ENCODE measurements at places on chromosomes 16 and 17. TPM values are rescaled to one million over a fixed set of nuclear protein-coding genes. Genes with fewer than 3 reads are reported as not detected.

ZNF423 gene
- total RNA-seq = 54.0 TPM

PSMD7 gene
- 140 TPM for total RNA-seq

CD300E gene
- total RNA-seq = not detected

KRT40 gene
- not detected for total RNA-seq

NLRP1 gene
- 12.1 TPM for total RNA-seq

SLC5A11 gene
- total RNA-seq = 0.22 TPM

KRT39 gene
- not detected for total RNA-seq

PIK3R6 gene
- total RNA-seq = not detected

CHRNE gene
- total RNA-seq = 0.31 TPM

- DNase-seq = peak; percentile 25
- no peaks in the 10 kb centered on the region for H3K4me1 ChIP-seq
Measured at GRCh38 chr17:77535435-77535834, 394.7 kb downstream of the SEC14L1 start.

DNA sequence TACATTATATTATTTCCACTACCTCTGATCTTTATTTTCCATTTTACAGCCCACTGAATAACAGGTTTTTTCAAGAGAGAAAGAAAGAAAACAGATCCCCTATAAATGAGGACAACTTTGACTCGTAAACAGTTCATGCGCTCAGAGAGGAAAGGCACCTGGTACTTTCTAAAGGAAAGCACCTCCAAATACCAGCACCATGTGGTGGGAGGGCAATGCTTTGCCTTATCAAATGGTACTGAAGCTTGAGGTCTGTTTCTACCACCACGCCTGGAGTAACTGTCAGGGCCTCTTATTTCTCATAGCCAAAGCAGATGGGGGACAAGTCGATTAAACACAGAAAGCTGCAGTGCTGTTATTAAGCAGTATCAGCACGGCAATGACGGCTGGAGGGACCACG, 510.3 kb upstream of the ZFHX3 start:
- no peaks in the 10 kb centered on the region for H3K27me3 ChIP-seq
- no peak overlapping the region for H3K4me3 ChIP-seq
- no peaks in the 10 kb centered on the region for H3K36me3 ChIP-seq
- H3K27ac ChIP-seq = no peak overlapping the region
- no peak for DNase-seq

DNA sequence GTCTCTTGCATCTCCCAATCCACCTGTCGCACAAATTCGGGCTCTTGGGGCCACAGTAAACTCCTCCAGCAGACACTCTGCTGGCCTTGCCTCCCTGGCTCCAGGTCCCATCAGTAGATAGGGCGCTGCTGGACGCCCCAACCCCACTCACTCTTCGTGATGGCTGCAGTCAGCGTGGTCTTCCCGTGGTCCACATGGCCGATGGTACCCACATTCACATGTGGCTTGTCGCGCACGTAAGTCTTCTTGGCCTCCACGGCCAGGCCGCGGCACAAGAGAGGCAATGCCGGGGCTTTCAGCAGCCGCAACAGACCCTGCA, 428 bp downstream of the TUFM start:
- peaks cover 51% of the 10 kb centered on the region for H3K36me3 ChIP-seq
- H3K4me1 ChIP-seq = no peaks in the 10 kb centered on the region
- H3K4me3 ChIP-seq = peak overlapping the region; percentile 99
- no peak for DNase-seq
- H3K27me3 ChIP-seq = no peaks in the 10 kb centered on the region

DNA sequence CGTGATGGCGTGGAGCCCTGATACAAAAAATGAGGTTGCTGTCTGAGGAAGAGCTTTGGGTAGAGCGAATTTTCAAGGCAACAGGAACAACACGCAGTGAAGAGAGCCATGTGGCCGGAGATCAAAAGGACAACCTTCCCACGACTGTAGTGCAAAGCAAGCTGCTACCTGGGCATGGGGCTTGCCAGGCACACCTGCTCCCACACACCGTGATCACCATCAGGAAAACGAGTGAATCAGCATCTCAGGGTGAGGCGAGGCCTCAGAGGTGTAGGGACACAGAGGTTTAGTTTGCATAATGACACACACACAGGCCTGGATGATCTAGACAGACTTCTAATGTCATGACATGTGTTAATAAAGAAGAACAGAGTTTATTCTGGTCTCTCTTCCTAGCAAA, 65.7 kb downstream of the PARN start:
- H3K27me3 ChIP-seq = no peaks in the 10 kb centered on the region
- DNase-seq = no peak
- no peak overlapping the region for H3K4me3 ChIP-seq
- H3K36me3 ChIP-seq = no peaks in the 10 kb centered on the region
- H3K27ac ChIP-seq = no peak overlapping the region

- H3K27ac ChIP-seq = no peak overlapping the region
- peak overlapping the region; percentile 71 for H3K4me3 ChIP-seq
- peaks cover 12% of the 10 kb centered on the region for H3K27me3 ChIP-seq
- H3K36me3 ChIP-seq = no peaks in the 10 kb centered on the region
- peaks cover 3% of the 10 kb centered on the region for H3K4me1 ChIP-seq
- DNase-seq = no peak
Measured at GRCh38 chr17:50469671-50470305, 1.1 kb upstream of the CHAD start.

- H3K4me1 ChIP-seq = peaks cover 2% of the 10 kb centered on the region
- no peaks in the 10 kb centered on the region for H3K27me3 ChIP-seq
- H3K36me3 ChIP-seq = no peaks in the 10 kb centered on the region
- no peak overlapping the region for H3K27ac ChIP-seq
Measured at GRCh38 chr17:6505425-6506142, 50.8 kb downstream of the PITPNM3 start.

- H3K27ac ChIP-seq = no peak overlapping the region
- H3K4me3 ChIP-seq = peak overlapping the region; percentile 46
- no peak for DNase-seq
- H3K36me3 ChIP-seq = peaks cover 34% of the 10 kb centered on the region
Measured at GRCh38 chr17:8143581-8144400, 8.4 kb downstream of the PER1 start.

DNA sequence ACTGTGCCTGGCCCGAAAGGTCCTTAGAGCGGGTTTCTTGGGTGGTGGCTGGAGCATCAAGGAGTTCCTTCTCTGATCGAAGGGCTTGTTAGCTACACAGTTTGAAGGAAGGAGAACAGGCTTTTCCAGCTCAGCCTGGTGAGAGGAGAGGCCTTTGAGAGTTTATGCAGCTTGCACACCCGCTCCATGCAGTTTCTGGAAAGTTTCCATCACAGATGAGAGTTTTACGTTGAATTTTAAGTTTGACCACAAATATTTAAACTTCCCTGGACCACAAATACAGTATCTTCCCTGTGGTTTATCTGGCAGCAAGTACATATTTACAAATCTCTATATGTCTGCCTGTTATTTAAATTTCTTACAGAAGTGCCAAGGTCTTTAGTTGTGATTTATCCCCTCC, 56.8 kb downstream of the HIC1 start:
- DNase-seq = no peak
- no peaks in the 10 kb centered on the region for H3K4me1 ChIP-seq
- no peaks in the 10 kb centered on the region for H3K36me3 ChIP-seq
- H3K27ac ChIP-seq = no peak overlapping the region
- no peak overlapping the region for H3K4me3 ChIP-seq
- H3K27me3 ChIP-seq = no peaks in the 10 kb centered on the region

DNA sequence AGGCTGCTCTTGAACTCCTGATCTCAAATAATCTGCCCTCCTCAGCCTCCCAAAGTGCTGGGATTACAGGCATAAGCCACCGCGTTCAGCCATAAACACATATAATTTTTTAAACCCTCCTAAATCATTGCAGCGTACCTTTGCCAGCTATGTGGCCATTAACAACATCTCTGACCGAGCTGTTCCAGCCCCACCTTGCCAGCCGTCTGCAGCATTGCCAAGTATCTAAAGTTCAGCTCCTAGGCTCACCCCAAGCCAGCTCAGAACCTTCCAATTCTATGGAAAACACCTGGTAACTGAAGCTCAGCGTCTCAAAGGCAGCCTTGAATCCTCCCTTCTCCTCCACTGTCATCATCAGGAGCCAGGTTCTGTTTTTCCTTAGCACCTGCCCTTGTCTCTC, 5.1 kb upstream of the MEIOB start:
- H3K4me1 ChIP-seq = no peaks in the 10 kb centered on the region
- no peak overlapping the region for H3K27ac ChIP-seq
- DNase-seq = no peak
- no peaks in the 10 kb centered on the region for H3K36me3 ChIP-seq
- H3K27me3 ChIP-seq = no peaks in the 10 kb centered on the region

DNA sequence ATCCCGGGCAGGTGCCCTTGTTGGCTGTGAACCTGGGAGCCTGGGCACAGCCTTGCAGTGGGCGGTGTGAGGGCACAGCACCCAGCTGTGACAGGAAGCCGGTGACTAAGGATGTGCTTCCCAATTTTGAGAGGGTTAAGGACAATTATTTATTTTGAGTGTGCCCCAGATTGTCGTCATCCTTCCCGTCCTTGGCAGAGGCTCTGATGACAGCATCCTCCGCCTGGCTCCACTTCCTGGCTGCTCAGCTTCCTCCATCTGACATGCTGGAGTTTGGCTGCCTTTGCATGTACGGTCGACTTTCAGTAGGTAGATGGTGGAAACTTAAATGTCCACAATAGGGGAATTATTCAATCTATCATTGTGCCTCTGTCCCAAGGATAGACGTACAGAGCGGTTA, 282.4 kb upstream of the EEF2KMT start:
- no peak overlapping the region for H3K4me3 ChIP-seq
- no peak for DNase-seq
- no peaks in the 10 kb centered on the region for H3K4me1 ChIP-seq

All from H9 (cell line).